ENCODE measurements at places on chromosomes 6 and 20.

- no peak for DNase-seq
Observed at GRCh38 chr6:50276771-50277261, 227.1 kb upstream of the DEFB112 start.

- no peak for DNase-seq
Observed at GRCh38 chr6:42326248-42326647, 108.6 kb upstream of the MRPS10 start.

DNA sequence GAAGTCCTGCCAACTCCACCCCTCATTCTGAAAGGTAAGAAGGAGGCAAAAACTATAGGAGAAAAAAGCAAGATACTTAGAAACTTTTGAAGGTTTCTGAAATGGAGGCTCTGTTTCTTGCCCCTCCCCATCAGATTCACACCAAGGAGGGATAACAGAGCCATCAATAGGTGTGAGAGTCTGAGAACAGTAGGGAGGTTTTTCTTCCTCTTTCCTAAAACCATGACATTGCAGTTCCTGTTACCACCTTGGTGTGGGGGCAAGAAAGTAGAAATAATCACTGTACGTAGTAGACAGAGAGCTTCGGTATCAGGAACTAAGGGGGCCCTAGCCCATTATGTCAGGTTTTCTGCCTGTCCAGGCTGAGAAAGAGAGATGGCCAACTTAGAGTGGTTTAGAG is 333.3 kb upstream of the SYNCRIP start:
- no peak for DNase-seq

GRCh38 chr6:167497428-167498056 is 172.7 kb downstream of the TTLL2 start:
- no peak for DNase-seq

DNA sequence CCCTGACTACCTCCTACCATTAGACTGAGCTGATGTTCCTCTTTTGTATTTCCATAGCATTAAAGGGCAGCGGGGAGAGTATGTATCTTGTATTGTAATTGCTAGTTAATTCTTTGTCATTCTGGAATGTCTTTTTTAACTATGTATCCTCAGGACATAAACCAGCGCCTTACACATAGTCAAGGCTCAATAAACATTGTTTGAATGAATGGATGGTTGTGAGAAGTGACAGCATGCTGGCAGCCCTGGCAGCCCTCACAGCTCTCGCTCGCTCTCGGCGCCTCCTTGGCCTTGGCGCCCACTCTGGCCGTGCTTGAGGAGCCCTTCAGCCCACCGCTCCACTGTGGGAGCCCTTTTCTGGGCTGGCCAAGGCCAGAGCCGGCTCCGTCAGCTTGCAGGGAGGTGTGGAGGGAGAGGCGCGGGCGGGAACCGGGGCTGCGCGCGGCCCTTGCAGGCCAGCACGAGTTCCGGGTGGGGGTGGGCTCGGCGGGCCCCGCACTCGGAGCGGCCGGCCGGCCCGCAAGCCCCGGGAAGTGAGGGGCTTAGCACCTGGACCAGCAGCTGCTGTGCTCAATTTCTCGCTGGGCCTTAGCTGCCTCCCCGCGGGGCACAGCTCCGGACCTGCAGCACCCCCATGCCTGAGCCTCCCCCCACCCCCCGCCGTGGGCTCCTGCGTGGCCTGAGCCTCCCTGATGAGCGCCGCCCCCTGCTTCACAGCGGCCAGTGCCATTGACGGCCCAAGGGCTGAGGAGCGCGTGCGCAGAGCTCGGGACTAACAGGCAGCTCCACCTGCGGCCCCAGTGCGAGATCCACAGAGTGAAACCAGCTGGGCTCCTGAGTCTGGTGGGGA is 93.1 kb downstream of the RNF182 start:
- no peak for DNase-seq

DNA sequence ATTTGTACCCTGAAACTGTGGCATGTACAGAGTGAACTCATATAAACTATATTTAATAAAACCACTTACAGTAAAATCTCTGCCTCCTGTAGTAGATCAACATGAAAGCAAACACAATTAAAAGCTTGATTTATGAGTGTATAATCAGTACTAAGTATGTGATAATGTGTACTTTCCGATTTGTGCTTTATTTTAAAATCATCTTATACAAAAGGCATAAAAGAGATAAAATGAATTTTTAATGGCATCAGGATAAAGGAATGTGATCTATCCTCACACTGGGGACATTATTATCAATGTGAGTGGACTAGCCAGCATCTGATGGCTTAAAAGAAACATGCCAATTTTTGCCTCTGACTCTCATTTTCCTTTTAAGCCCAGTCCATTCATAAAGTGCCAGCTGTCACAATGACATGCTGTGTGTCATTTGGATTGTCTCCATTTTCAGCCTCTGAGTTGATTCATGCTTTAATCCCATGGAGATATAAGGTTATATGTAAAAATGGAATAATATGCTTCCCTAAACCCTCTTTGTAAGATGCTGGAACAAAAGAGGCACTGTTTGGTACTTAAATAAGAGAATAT is 831.6 kb upstream of the EYS start:
- no peak for DNase-seq

DNA sequence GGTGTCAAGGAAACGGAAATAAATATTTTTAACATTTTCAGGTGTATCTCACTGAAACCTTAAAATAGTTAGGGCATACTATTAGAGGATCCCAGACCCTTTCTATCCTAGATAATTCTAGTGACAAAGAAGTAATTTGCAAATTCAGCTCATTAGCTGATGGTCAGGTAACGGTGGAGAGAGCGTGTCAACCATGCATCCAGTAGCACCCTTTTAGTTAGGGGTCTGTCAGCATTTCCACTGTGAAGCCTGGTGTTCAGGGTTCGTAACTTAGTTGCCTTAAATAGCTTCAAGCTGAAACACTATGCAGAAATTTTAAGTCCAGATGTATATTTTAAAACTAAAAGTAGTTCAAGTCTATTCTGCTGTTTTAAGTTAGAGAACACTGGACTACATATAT is 48.5 kb upstream of the SUPT3H start:
- DNase-seq: no peak

- no peak for DNase-seq
Observed at GRCh38 chr20:49287555-49288249, 9.8 kb upstream of the ZNFX1 start.

GRCh38 chr20:845226-845868 is 11.8 kb downstream of the FAM110A start:
- DNase-seq: no peak

DNA sequence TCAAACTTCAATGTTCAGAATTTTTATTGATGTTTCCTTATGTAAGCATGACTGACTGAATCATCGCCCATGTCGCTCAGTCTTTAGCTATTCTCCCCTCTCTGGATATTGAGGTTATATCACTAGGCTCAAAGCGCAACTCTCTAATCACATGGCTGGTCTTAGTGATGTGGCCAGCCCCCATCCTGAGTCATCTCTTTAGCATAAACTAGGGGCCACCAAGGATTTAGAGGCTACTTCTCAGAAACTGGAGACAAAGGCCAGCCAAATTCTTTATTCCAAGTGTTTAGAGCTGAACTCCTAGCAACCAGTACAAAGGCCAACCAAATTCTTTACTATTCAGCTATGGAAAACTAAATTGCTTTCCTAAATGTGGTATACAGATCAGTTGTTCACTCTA is 61.4 kb downstream of the FAM135A start:
- DNase-seq: no peak
